ENCODE measurements at places on chromosomes 7 and 10.

DNA sequence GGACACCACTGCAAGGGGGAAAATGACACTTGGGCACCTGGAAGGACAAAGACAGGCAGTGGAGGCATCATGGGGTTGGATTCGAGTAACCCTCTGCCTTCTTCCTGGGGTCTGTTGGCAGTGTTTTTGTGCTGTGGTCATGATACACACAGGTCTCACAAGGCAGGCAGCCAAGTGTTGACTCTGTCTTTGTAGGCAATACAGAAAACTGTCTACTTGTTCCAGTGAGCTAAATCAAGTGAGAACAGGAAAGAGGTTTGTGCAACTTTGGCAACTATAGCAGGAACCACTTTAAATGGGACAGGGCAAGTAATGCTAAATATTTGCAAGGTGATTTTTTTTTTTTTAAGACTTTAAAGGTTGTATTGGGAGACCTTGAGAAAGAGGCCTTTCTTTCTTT is 578.6 kb upstream of the GALNT17 start:
- no peak for DNase-seq

DNA sequence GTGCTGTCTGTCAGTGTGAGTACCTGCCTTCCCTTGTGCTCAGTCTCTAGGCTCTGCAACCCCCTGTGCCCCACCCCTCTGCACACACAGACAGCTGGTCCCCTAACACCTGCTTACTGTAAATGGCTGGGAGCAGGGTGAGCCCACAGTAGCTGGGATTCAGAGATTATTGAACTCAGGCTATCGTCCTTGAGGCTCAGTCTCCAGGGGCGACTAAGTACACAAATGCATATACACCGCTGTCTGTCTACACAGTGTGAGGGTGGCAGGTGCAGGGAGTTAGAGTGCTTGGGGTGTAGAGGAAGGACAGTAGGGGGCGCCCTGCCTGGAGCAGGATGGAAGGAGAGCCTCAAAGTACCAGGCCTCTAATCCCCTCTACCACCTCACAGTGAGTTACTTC is 12.9 kb downstream of the UPP1 start:
- no peak for DNase-seq

DNA sequence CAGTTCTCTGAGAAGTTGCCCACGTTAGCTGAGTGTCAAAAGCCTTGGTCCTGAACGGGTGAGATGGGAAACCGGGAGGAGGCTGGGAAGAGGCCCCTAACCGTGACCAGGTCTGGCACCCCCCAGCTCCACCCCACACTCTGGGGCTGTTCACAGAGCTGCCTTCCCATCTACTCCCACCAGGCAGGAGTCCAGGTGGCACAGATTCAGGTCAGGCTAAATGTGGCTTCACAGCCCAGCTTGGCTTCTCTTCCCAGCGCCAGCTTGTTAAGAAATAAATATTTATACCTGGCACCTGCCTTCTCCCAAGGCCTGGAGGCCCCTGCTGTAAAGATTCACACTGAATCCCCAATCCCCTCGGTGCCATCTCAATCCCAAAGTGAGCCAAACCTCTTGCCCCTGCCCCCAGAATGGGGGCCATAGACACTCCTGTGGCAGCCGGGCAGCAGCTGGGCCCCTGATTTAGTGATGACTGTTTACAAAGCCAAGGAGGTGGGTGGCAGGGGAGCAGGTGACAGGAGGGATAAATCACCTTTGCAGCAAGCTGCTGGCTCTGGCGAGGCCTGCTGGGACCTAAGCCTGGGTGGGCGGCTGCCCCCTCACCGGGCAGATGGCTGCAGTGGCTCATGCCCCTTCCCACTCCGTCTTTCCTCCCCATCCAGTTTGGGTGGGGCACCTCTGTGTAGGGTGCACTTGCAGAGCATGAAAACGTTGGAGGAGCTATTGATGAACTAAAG is 72.5 kb downstream of the GOLGA7B start:
- no peak for DNase-seq

GRCh38 chr7:130423501-130424037 is 17.2 kb downstream of the CEP41 start:
- DNase-seq = no peak

DNA sequence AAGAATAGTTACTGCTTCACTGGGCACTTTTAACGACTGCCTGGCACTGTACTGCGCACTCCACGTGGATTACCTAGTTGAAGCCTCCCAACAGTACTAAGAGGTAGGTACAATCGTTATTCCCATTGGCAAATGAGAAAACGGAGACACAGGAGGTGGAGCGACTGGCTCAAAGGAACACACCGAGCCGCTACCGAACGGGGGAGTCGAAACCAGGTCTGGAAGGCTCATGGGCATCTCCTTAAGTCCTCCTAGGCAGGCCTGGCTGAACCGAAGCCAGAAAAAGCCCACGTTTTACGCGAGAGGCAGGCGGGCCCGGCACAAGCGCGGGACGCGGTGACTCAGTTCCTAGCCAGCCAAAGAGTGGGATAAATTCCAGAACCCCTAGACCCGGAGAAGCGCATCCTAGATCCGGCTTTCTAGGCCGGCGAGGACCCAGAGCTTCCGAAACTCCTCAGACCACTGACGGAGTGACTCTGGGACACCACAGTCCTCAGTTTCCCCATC is 472 bp downstream of the PDAP1 start:
- no peak for DNase-seq

DNA sequence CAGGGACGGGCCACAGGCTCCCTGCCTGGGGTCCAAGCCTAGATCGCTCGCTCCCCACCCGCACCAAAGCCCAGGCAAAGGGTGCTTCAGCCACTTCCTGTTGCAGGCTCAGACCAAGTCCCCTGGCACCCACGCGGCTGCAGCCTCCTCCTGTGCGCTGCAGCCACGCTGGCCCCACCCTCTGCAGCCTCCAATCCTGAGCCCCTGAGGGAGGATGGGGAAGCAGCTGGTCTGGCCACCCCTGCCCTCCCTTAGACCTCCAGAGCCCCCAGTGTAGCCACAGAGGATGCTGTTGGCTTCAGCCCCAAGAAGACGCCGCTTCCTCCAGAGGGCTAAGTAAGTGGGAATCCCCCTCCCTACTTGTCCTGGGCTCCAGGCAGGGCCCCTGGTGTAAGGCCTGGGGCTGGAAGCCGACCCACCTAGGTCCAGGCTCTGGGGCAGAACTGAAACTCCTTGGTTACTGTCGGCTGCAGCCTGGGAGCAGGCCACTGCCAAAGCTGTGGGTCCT is 9.4 kb downstream of the LIMK1 start:
- no peak for DNase-seq

DNA sequence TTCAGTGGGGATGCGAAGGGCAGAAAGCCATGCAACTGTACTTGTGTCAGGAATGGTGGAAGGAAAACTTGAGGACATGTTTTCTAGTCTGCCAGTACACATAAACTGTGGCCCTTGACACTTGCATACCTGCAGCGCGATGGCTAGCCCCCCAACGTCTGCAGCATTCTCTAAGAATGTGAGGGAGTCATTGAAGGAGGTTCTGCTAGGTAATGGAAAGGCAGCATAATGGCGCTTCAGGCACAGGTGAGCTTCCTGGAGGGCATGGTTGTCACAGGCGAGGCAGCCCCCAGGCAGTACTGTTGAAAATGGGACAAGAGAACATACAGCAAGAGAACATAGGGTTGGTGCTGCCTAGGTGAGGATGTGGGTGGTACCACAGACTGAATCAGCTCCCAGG is 3.5 kb downstream of the LLCFC1 start:
- no peak for DNase-seq

DNA sequence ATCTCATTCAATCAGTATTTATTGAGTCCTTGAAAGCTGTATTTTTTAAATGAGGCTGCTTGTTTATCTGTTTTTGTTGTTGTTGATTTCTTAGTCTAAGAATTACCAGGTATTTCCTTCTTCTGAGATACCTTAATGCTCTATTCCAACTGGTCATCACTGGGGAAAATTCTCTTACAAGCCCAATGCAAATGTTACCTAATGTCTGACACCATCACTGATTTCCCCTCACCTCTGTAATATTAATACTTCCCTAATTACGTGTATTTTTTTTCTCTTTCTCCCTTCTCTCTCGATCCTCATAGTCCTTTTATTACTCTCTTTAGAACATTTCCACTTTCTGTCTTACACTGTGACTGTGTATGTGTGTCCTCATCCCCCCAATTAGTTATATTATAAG is 13.9 kb downstream of the HDAC9 start:
- DNase-seq = no peak

DNA sequence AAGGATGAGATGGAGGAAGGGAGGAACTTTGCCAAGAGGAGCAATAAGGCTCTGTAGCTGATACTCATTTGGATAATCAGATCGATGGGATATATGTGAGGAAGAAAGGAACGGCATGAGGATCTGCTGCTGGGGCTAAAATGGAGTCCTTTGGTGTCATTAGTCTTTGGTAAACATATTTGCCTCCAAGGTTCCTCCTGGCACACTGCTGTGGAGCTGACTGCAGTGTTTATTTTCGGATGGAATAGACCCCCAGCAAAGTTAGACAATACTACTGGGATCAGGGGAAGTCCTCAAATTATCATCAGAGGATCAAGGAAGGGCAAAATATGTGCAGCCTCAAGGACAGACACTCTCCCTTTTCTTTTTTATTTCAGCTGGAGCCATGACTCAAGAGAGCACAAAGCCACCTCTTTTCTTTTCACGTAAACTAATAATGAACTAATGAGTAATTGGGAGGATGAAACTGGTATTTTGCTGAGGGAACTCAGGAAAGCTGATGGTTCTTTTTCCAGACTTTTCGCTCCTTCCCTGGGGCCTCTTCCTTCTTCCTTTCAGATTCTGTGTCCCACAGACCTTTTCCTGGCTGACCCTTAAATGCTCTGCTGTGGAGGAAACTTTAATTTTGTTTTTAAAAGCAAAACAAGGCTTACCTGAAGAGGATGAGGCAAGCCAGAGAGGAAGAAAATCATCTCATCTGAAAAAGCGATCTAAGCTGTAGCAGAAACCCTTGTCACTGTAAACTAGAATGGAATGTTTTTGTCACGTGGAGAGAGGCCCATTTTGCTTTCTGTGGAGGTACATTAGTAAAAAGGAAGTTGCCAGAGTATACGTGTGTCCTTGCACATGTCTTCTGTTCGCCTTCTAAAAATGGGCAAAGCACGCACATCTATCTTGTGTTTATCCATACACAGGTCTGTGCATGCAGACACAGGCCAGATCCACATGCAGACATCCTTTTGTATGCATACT is 33.3 kb downstream of the LRMDA start:
- no peak for DNase-seq

DNA sequence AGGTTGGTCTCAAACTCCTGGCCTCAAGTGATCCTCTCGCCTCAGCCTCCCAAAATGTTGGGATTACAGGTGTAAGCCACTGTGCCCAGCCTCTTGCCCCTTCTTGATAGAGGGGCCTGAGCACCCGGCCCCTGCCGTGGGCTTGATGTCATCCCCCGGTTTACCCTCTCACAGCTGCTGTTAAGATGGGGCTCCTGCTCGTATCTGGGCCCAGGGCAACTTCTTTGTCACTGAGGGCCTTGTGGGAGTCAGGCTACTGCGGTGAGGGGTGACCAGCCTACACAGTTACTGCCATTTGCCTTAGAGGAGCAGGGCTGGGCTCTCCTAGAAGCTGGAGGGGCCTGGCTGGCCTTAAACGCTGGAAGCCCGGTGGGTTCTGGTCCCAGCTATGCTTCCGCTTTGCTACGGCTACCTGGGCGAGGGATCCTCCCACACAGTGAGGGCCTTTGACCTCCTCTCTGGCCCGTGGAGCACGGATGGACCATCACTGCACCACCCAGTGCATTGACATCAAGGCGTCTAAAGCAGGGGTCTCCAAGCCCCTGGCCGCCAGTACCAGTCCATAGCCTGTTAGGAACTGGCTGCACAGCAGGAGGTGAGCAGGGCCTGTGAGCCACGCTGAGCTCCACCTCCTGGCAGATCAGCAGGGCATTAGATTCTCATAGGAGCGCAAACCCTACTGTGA is 1.1 kb upstream of the TMEM130 start:
- no peak for DNase-seq

DNA sequence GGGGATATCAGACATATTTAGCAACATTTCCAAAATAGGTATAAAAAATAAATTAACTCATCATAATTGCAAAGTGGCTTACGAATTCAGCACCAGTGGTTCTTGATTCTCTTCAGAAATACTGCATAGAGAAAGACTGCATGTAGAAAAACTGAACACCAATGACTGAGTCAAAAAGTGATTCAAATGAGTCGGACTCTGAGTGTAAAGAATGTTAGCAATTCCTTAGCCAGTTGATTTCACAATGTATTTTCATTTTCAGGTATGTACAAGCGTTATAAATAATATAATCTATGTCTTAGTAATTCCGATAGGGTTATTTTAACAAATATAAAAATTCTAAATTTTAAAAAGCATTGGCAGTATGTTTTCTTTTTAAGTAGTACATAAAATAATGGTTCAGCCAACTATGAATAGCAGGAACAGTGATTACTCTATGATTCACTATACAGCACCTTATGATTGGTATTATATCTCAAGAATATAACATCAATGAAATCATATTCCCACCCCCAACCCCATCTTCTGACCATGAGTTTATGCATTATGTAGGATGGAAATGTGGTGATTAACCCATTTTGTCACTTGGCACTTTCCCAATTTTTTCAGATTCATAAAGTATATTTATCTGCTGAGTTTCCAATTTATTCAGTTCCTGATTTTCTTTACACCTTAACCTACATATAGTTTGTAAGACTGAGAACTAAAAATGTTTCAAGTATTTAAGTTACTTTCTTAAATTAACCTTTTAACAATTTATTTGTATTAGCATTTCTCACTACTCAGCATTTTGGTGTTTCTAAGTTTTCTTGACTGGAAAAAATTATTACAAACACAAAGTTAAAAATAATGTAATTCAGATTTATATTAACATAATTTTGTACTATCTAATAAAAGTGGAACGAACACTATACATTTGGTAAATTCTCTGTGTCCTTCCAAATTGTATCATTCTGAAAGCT is 33.9 kb downstream of the DNAJC1 start:
- no peak for DNase-seq

DNA sequence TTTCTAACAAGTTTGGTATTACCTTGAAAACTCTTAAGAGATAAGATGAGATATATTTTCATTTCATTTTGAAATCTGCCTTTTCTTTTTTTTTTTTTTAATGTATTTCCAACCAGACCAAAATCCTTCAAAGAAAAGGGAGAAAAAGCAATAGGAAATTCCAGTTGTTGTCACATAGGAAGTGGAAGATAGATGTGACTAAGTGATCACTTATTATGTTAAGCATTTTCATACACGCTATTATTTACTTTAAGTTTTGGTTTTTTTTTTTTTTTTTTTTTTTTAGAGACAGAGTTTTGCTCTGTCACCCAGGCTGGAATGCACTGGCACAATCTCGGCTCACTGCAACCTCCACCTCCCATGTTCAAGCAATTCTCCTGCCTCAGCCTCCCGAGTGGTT is 197.2 kb upstream of the FRMD4A start:
- no peak for DNase-seq

DNA sequence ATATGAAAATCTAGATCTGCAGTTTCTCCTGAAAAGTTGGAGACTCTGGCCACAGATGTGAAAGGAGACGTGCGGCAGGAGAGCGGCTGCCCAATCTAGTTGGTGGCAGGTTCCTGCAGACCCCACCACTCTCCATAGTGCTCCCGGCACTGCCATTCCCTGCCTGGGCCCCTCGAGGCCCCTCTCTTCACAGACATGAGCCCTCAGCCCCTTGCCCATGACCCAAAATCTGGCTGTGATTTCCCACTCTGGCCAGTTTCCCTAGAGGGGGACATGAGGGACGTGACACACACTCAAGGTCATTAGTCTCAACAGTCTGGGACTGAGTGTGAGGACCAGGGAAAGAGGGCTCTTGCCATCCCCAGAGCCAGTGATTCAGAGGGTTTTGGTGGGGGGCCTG is 138.7 kb downstream of the PTPN20 start:
- DNase-seq = no peak

Measured in SIG-M5 (cell line).